GM23248 (cell line): ENCODE measurements at places on chromosomes 2 and 18. TPM values are rescaled to one million over a fixed set of nuclear protein-coding genes. Genes with fewer than 3 reads are reported as not detected.

The CIB4 gene
- total RNA-seq, result not detected in 2 replicates

The ADGRF3 gene
- total RNA-seq, result under 0.01 TPM in 1 of 2 replicates, not detected in the other

The C2orf81 gene
- 1.6 and 3.5 TPM in 2 replicates for total RNA-seq

The REG3A gene
- not detected in 2 replicates for total RNA-seq

The DYSF gene
- total RNA-seq, result 0.54 TPM in 1 of 2 replicates, not detected in the other
